ENCODE measurements at places on chromosomes 5 and 9. TPM values are rescaled to one million over a fixed set of nuclear protein-coding genes. Genes with fewer than 3 reads are reported as not detected.

The FBLL1 gene
- total RNA-seq = 6.5 TPM

The IFNE gene
- not detected for total RNA-seq

The FPGS gene
- total RNA-seq = 30.7 TPM

The TERT gene
- 0.81 TPM for total RNA-seq

The TAF1L gene
- not detected for total RNA-seq

The PCDHB14 gene
- 15.5 TPM for total RNA-seq

The IZUMO3 gene
- total RNA-seq = not detected

- no peak for ATAC-seq
Measured at GRCh38 chr5:80128141-80128540, 93.0 kb downstream of the THBS4 start.

- no peak for ATAC-seq
Measured at GRCh38 chr5:147396070-147396823, 113.6 kb downstream of the DPYSL3 start.

GRCh38 chr9:34929506-34930102 lies 28.5 kb upstream of the PHF24 start:
- peak; percentile 85 for ATAC-seq

DNA sequence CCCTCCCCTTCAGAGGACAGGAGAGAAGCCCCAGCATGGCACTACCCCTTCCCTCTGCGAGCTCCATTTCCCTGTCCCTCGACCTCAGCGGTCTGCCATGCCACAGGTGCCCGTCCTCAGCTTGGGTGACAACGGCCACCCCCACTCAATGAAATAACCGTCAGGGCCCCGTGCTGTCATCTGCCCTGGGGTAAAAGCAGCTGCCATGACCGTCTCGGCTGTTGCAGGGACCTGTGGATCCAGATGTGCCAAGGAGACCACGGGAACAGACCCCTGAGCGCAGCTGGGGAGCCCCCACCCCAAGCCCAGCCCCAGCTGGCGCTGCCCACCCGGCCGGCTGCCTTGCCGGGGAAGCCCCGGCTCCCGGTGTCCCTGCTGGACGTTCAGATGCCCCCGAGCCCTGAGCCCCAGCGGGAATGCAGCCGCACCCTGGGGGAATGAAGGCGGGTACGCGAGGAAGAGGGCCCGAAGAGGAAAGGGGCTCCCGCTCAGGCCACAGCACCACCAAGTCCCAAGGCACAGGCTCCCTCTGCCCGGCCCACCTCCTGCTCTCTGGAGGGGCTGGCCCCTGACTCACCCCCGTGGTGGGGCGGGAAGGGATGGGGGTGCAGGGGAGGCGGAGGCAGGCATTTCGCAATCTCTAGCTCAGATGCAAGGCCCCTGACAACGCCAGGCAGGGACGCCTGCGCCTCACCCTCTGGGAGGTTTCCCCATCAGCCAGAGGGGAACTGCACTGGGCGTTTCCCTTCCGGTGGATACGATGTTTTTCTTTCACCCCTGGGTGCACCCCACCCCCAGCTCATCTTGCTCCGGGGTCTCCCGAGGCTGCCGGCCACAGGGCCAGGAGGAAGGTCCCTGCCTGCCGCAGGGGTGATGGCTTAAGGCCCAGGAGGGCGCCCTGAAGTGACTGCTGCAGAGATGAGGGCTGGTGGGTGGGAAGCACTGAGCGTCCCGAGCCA lies 49.2 kb downstream of the NACC2 start:
- ATAC-seq = no peak

GRCh38 chr5:157328277-157328912 lies 62.5 kb downstream of the CYFIP2 start:
- ATAC-seq = peak; percentile 100

DNA sequence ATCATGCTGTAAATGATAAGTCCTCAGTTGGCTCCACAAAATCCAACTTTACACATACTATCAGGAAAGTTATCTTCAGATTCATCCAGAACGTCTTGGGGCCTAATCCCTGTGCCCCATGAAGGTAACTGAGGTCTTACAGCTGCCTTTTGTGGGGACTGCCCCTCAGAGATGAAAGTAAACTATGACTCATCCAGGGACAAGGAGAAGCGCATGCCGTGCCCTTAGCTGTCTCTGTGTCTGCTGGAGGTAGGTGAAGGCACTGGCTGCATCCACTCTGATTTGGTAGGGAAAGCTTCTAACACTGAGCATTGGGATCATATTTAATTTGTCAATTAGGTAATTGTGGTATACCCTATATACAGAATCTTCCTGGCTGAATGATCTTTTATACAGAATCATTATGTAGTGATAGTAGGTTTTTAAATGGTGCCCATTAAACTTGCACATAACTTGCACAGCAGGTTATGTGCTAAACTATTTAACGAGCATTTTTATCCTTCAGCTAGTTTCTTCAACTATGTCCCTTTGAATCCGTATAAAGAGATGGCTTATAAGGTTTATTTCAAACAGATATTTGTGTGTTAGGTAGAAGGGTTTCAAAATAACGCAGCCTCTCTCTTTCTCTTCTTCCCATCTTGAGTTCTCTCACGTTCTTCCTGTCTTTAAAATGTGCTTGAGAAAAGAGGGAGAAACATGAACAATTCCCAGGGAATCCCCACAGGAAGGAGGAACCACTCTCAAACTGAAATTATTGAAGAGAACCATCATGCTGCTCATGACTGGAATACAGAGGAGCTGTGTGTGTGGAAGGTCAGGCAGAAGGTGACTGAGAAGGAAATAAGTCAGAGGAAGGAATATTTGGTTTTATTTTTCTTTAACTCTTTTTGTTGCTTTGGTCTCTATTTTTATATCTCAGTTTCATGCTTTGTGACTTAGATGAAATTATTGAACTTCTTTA lies 250.9 kb downstream of the CD180 start:
- ATAC-seq = no peak

DNA sequence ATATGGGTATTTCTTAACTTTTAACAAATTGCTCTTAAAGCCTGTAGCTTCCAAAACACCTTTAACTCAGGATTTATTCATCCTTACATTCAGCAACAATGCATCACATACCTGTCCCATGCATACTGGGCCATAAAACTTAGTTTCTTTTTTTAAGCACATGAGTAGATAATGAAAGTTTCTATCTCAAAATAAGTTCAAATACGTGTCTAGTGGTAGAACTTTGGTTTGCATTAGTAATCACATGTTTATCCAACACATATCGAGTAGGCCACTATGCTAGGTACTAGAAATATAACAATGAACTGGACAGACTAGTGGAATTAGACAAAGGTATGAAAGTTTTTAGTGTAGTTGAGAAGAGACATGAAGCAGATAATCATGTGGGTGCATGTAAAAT lies 99.6 kb downstream of the DOCK2 start:
- ATAC-seq = no peak

DNA sequence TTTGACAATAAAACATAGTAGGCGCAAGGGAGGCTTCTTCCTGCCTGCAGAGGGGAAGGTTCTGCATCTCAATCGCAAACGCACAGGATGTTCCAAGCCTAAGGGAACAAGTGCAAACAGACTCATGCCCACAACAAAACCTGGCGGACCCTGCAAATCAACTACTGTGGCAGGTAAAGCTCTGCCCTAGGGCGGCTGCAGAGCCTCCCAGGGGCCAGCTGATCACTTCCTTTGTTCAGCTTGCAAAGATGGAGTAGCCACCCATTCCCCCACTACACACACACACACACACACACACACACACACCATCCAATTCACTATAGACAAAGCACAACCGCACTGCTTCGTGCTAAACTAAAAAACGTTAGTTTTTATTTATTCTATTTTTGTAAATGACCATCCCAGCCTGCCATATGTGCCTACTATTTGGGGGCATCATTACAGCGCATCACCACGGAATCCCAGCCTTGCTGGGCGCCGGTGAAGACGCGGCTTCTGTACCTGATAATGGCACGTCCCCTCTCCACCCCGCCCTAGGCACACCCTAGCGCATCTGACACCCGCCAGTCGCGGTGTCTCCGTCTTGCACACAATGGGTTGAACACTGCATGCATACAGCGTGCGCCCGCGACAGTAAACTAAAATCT lies 57.6 kb downstream of the DPYSL3 start:
- ATAC-seq = no peak

GRCh38 chr9:22116758-22117157 lies 107.7 kb upstream of the CDKN2B start:
- ATAC-seq = no peak

DNA sequence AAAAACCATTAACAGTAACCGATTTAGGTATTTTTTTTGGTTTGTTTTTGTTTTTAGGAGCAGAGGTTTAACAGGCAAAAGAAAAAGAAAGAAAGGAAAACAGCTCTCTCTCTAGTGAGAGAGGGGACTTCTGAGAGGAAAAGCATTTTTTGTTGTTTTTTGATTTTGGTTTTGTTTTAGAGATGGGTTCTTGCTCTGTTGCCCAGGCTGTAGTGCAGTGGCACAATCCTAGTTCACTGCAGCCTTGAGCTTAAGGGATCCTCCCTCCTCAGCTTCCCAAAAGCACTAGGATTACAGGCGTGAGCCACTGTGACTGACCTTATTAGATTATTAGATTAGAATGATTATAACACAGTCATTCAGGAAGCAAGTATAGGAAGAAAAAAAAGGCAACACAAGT lies 10.1 kb downstream of the USP20 start:
- ATAC-seq = no peak

GRCh38 chr5:7537573-7537972 lies 141.6 kb downstream of the ADCY2 start:
- no peak for ATAC-seq

- no peak for ATAC-seq
Measured at GRCh38 chr5:67154556-67155206, 41.9 kb downstream of the CD180 start.

DNA sequence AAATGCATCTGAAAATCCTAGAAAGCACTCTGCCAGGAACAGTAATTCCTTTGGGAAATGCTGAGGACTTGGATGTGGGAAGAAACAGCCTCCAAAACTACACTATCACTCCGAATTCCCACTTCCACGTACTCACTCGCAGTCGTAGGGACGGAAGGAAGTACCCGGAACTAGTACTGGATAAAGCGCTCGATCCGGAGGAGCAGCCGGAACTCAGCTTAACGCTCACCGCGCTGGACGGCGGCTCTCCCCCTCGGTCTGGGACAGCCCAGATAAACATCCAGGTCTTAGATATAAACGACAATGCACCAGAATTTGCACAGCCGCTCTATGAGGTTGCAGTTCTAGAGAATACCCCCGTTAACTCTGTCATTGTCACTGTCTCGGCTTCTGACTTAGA lies 786 bp downstream of the PCDHB3 start:
- ATAC-seq = no peak

DNA sequence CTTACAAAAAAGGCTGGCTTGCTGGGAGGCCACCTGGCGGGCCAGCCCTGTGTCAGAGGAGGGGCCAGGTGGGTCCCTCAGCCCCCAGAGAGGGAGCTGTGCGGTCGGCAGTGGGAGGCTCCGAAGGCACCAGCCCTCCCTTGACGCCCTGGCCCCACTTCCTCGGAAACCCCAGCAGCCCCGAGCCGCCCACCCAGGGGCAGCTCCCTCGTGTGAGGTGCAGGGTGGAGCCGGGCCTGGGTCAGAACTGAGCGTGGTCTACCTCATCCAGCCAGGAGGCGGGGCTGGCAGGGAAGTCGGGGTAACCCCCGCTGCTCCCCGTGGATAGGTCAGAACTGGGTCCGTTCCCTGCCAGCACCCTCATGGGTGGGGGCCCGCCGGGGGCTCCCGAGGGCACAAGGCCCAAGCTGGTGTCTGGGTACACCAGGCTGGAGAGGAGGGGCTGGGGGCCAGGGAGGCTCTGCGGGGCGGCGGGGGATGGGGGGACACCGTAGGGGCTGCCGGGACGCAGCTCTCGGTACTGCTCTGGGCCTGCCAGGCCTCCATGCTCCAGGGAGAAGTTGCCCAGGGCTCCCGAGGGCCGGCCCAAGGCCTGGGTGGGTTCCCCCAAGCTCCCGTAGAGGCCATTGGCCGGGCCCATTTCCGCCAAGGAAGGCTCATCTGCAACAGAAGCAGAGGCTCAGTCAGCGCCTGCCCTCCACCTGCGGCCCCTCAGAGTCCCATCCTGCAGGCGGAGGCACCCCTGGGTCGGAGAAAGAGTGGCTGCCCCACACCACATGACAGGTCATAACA lies 7.6 kb downstream of the LHX3 start:
- no peak for ATAC-seq

DNA sequence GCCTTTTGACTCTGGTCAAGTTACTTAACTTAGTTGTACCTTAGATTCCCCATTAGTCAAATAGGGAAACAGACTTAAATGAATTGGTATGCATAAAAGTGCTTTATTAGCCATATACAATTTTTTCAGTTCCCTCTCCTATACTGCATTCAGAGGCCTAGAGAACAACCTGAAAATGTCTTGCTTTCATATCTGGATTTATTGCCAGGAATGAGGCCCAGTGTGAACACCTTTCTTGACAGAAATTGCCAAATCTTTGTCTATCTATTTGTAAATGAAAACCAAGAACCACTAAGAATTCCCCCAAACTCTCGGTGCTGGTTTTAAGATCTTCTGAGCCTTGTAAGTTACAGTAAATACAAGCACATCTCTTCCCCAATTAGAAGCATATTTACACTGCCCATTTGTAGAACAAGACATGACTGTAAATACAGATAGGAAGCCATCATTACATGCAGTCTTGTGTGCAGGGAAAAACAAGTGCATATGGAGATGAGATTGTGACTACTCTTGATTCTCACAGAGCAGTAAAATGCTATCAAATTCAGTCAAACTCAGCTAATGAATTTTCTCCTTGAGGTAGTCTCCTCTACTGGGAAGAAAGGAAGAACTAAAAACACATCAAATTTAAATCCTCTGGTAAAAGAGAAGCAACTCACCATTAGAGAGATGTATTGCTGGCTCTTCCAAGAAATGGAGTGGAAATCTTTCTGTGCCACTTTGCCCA lies 5.2 kb upstream of the FAM13B start:
- no peak for ATAC-seq

- ATAC-seq = no peak
Measured at GRCh38 chr9:108783731-108784495, 71.9 kb downstream of the ACTL7B start.

- ATAC-seq = no peak
Measured at GRCh38 chr9:134299068-134299467, 27.2 kb upstream of the RXRA start.

GRCh38 chr5:167296661-167297060 lies 994.8 kb upstream of the WWC1 start:
- peak; percentile 26 for ATAC-seq

- ATAC-seq = no peak
Measured at GRCh38 chr5:127471211-127471610, 46.2 kb upstream of the PRRC1 start.

- no peak for ATAC-seq
Measured at GRCh38 chr9:16312962-16313546, 557.4 kb downstream of the BNC2 start.

- peak; percentile 72 for ATAC-seq
Measured at GRCh38 chr9:134781591-134782302, 98.9 kb upstream of the FCN2 start.

All from motor neuron (in vitro differentiated cells).